Adipocyte (in vitro differentiated cells): ENCODE measurements at places on chromosomes 2 and 18.
A peak's percentile ranks its signal among the peaks of the same experiment; 100 is the strongest.

- no peak for DNase-seq
These were observed 12.3 kb downstream of the CRIM1 start for GRCh38 chr2:36367895-36368353.

DNA sequence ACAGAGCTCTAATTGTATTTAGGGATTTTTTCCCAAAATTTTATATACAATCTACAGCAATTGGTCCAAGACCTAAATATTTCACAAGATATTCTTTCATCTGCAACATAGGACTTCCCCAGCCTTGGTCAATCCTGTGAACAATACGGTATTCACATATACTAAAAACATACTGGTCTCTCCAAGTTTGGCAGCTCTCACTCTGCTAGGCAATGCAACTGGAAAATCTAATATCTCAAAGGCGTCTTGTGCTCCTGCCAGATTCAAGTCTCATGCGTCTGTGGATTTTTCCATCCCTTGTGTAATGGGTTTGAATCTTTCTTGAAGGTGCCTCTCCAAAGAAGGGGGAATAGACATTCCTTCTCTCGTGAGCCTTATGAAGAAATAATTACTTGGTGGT, 27.4 kb upstream of the MBOAT2 start:
- peak; percentile 7 for DNase-seq

DNA sequence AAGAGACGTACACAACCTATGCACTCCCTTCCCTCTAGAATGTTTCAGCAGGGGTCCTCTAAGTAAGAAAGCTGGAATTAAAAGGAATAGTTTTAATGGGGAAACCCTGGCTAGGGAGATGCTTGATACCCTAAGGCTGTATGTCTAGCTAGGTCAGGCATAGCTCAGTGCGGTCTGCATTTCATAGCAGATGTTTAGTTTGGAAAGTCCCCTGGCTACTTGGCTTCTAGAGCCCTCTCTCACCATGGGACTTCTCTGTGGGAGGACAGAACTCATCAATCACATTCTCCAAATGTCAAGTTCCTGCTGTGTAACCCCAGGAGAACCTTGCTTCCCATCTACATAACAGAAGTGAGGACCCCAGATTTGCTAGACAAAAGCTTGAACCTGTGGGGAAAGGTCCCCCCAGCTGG, 24.1 kb upstream of the ANXA4 start:
- DNase-seq = peak; percentile 28

GRCh38 chr18:32381761-32382160, 88.9 kb downstream of the GAREM1 start:
- no peak for DNase-seq

- DNase-seq = no peak
These were observed 13.3 kb upstream of the CAPN13 start for GRCh38 chr2:30820381-30821055.

GRCh38 chr2:118112771-118113334, 24.6 kb downstream of the INSIG2 start:
- peak; percentile 52 for DNase-seq

DNA sequence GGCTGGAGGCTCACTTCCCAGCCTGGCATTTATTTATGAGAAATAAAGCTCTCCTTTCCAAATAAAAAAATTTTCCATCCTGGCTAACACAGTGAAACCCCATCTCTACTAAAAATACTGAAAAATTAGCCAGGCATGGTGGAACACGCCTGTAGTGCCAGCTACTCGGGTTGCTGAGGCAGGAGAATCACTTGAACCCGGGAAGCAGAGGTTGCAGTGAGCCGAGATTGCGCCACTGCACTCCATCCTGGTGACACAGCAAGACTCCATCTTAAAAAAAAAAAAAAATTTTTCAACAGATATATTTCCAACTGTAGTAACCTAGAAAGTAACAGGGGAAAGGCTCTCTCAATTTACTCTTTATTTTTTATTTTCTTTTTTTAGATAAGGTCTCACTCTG, 6.1 kb upstream of the PCBP1 start:
- no peak for DNase-seq

DNA sequence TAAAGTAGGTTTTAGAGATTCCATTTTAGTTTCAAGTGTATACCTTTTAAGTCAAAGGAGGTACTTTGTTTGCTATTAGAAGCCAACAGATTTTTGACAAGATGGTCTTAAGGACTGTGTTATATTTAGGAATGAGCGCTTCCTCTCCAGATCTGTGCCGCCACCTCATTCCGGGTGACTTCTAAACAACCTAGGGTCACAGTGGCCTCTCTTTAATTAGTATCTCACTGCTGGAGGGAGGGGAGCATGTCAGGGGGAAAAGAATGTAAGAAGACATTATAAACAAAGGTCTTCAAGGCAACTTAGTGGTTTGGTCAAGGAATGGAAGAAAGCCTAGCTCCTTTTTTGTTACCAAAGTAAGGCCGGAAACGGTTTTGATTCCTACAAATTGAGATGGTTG, 67.0 kb downstream of the RBMS1 start:
- no peak for DNase-seq
